Right ventricle myocardium superior (tissue), 1 donor: ENCODE measurements at places on chromosomes 4 and X. TPM values are rescaled to one million over a fixed set of nuclear protein-coding genes. Genes with fewer than 3 reads are reported as not detected.

- DNase-seq, result no peak
Observed at GRCh38 chr4:98905839-98906238, 23.1 kb downstream of the EIF4E start.

DNA sequence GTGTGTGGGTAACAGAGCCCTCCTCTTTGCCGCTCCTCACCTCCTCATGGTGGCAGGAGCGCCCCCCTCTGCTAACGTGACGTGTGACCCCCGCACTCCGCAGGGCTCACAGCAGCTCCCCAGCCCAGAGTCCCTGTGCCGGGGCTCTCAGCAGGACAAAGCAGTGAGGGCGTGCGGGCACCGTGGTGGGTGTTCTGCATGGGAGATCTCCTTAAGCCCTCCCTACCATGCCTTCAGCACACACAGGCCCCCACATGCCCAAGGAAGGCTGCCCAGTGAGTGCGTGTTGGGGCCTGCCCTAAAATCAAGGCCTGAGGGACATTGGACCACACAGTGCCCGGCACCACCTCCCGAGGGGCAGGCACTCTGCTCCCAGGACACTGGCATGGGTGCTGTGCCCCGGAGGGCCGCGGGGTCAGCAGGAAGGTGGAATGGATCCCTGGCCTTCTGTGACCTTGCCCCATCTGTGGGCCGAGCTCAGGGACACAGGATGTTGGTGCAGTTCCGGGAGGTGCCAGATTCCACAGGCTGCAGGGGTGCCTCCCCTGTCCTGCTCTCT, 10.1 kb downstream of the PSAPL1 start:
- peak; percentile 20 for DNase-seq

- peak; percentile 78 for DNase-seq
Observed at GRCh38 chr4:153651587-153651986, 32.5 kb upstream of the TLR2 start.

DNA sequence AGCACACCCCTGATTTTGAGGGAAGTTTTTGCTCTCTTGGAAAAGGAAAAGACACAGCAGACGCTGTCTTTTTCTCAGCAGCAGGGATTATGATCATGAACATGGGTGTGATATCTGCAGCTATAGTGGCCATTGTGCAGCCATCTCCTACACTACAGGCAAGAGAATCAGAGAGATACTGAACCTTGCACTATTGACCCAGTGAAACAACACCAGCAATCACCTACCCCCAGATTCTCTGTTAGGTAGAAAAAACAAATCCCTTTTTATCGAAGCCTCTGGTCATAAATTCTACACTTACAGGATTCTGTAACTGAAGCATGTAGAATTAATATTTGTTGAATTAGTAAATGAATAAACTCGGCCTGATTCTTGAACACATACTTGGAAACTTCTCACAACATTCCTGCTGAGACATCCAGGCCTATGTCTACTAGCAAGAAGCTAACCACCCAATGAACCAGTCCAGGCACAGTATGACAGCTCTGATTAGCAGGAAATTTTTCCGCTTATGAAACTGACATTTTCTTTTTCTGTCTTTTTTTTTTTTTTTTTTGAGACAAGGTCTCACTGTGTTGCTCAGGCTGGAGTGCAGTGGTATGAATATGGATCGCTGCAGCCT, 5.0 kb upstream of the AFAP1 start:
- DNase-seq, result no peak

DNA sequence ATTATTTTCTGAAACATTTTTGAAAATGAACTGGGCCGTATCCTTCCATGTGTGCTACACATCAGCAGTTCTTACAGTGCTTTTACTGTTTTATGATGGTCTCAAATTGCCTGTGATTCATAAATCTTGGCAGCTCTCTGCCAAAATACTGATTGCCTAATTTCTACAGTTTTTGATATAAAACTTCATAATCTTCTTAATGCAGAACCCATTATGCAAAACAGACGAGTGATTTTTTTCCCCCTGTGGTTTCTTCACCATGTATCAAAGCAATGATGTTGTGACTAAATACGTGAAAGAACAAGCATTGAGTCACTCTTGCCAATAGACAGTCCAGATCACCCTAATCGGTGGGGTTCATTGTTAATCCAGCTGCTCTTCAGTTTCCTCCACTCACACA, 156.4 kb upstream of the WDR1 start:
- no peak for DNase-seq

The CWH43 gene
- total RNA-seq, result not detected

The VCX3A gene
- not detected for total RNA-seq

- DNase-seq, result no peak
Observed at GRCh38 chr4:151117371-151117962, 18.0 kb downstream of the RPS3A start.

DNA sequence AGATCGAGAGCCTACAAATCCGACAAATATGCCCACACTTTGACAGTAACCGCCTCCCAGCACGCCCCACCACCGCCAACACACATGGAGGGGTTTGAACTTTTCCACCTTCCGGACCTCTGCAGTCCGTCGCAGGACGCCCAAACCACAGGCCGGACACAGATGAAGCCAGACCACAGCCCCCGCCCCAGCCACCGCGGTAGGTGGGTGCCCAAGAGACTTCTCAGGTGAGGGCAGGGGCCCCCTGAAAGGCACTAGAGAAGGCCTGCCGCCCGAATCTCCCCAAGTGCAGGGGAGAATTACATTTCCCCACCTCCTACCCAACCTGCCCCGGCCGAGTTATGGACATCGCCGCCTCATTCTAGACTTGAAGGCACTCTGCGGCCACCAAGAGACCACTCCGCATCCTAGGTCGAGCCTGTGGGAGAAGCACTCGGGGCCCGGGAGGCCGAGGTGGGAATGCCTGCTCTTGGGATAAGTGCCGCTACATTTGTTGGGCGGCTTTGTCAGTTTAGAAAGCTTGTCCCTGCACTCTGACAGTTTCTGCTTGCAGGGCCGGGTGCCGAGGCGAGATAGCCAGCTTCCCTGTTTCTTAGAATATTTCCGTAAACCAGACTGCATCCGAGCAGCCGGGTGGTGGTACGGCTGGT, 21.5 kb downstream of the HAND2 start:
- no peak for DNase-seq

- DNase-seq, result no peak
Observed at GRCh38 chrX:117274965-117275364, 812.2 kb upstream of the CT83 start.

DNA sequence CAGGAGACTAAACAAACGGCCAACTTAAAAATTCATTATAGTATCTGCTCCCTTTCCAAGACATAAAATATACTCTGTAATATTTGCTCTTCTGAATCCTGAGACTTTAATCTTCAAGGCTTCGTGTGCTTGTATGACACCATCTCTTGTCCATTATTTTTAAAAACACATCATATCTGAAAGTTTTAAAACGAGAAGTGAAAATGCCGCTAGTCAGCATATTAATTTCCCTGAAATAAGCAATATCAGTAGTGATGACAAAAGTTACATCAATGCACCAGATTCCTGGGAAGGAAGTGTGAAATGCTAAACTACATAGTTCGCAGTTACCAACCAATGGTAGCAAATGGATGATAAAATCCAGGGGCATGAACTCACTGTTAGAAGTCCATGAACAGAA, 66.8 kb upstream of the EXOC1L start:
- no peak for DNase-seq

DNA sequence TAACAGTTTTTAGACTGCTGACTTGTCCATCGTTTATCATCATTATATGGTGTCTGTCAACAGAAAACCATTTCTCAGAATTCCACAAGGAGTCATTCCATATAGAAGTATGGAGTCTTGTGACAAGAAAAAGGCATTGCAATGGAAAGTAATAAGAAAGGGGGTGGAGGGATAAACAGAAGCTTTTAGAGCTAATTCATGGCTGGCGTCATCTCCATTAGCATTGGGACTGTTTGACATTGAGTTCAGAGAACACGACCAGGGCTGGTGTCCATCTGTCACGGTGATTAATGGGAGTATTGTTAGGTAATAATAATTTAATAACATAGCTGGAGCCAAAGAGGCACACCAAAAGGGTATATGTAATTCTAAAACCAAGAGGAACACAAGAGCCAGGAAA, 101.9 kb upstream of the SFRP2 start:
- no peak for DNase-seq

The VSIG1 gene
- total RNA-seq, result not detected

The RTL3 gene
- total RNA-seq, result 0.08 TPM

The TECRL gene
- 1,034 TPM for total RNA-seq

DNA sequence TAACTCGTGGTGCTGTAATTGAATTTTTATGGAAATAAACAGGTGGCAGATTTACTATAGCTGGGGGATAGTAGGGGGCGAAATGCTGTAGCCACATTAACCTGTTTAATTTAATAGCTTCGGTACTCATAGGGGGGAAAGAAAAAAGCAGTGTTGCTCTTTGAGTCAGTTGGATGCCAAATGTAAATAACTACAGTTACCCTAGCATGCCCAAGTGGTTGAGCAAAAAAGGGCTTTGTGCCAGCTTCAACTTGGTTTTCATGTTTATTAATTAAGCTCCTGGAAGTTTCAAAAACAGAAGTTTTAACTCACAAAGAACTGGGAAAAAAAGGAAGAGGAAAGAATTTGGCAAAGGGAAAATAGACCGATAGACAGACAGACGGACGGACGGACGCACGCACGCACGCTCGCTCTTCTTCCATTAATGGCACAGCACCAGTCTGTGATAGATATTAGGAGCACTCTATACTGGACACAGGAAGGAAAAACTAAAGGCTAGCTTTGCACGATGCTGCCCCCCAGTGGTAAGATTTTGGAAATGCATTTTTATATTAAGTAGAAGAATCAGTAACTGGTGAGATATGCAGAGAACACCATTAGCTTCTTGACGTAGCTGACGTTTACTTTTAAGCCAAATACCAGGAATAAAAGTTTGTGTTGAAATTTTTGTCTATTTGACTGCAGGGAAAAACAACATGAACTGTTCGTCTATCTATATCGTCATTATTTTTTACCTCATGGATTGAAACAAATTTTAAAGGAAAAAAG, 151.8 kb downstream of the SLC7A11 start:
- DNase-seq, result peak; percentile 46

The OPRPN gene
- not detected for total RNA-seq
